ENCODE measurements at places on chromosomes 13 and 19. TPM values are rescaled to one million over a fixed set of nuclear protein-coding genes. Genes with fewer than 3 reads are reported as not detected.

GRCh38 chr19:48308631-48309586, 16.4 kb upstream of the EMP3 start:
- DNase-seq: no peak

- DNase-seq: no peak
These were observed 74.4 kb upstream of the FARP1 start for GRCh38 chr13:98068521-98068920.

DNA sequence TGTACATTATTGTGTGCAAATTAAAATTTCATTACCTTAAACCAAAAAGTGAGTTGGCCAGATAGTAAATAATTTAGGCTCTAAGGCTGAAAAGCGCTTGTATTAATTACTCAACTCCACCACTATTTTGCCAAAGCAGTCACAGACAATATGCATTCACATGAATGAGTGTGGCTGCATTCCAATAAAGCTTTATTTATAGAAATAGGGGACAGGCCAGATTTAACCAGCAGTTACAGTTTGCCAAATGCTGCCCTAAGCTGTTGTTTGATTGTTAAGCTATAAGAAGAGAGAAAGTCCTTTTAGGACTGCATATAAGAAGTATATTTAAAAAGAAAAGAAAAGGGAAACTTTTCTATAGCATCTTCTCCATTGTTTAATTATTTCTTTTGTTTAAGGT, 342.6 kb downstream of the ITGBL1 start:
- no peak for DNase-seq

DNA sequence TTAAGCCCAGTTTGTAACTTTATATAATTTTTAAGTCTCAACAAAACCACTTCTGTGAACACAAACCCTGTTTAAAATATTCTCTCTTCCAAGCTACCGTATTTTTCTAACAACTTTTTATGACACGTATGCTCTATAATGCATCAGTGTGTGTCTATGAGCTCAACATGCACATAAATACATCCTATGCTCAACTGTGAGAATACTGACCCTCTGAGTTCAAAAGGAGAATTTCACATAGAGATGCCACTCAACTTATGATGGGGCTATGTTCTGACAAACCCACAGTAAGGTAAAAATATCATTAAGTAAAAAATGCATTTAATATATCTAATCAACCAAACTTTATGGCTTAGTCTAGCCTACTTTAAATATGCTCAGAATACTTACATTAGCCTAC, 1139.7 kb upstream of the SPRY2 start:
- DNase-seq: no peak

DNA sequence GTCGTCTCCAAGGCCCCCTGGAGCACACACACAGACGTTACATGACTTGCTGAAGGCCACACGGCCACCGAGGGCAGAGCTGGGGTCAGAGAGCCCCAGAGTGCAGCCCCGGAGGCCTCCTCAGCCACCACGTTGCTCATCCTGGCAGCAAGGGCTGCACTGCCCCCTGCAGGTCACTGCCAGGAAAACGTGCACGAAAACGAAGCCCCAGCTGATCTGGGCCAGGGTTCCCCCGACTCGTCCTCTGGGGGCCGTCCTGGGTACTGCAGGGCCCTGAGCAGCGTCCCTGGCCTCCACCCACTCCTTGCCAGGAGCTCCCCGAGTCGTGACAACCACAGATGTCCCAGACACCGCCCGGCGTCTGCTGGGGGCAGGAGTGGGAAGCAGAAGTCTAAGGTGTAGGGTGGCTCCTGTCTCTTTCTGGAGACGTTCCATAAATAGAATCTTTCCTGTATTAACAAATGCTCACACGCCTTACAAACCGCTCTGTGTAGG, 3.4 kb downstream of the TPGS1 start:
- peak; percentile 80 for DNase-seq

Gene EEF1AKMT1
- total RNA-seq: not detected

Gene NBEA
- 14.9 TPM for total RNA-seq

Gene SMIM17
- 2.1 TPM for total RNA-seq

DNA sequence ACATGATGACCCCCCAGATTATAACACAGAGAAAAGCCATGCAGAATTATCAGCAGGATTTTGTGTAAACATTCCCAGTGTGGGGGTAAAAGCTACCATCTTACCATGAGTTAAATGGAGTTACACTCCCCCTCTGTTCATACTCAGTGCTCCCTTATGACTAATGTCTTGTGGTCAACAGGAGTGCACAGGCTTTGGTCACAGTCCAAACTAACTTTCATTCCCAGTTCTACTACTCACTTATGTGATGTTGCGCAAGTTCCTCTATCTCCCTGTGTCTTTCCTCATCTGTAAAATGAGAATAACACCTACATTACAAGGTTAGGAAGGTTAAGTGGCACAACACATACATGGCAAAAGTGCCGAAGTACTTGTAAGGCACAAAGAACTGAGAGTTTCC, 277.9 kb downstream of the RBM26 start:
- DNase-seq: no peak

DNA sequence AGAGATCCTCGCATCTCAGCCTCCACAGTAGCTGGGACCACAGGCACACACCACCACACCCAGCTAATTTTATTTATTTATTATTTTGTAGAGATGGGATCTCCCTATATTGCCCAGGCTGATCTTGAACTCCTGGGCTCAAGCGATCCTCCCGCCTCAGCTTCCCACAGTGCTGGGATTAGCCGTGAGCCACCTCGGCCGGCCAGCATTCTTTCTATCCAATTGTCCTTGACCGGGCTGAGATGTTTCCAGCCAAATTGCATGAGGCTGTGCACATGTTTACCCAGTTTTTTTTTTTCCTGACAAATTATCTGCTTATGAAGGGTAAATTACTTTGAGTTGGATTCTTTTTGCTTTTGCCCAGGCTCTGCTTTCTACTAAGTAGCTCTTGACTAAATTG, 28.2 kb downstream of the UNC13A start:
- no peak for DNase-seq

- no peak for DNase-seq
These were observed 59.4 kb downstream of the ZAR1L start for GRCh38 chr13:32255724-32256109.

GRCh38 chr13:44117351-44117750, 237.6 kb downstream of the LACC1 start:
- DNase-seq: no peak

Gene DOCK6
- total RNA-seq: 194 TPM

- no peak for DNase-seq
These were observed 661.0 kb upstream of the SPRY2 start for GRCh38 chr13:81001828-81002385.

DNA sequence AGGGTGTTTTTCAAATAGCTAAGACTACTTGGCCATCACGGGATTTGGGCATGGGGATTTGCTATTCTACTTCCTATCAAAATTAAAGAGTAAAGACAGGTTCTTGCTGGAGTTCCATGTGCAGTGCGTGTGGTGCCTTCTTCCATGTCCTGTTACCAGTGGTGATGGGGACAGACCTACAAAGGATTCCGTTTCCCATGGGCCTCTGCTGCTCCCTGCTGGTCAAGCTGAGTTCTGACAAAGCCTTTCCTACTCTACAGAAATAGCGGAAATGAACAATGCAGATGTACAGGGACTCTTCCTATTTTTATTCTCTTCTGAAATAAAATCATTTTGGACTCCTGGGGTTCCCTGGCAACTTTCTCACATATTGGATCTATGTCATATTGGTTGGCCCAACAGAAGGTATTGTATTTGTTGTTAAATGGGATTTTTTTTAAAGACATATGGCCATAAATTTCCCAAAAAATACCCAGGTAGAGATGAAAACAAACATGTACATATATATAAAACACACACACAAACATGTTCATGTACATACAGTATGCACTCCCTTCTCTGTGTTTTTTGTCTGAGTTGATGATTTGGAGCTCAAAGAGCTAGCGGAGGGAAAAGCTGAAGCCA, 90.5 kb upstream of the SLC15A1 start:
- DNase-seq: peak; percentile 83

DNA sequence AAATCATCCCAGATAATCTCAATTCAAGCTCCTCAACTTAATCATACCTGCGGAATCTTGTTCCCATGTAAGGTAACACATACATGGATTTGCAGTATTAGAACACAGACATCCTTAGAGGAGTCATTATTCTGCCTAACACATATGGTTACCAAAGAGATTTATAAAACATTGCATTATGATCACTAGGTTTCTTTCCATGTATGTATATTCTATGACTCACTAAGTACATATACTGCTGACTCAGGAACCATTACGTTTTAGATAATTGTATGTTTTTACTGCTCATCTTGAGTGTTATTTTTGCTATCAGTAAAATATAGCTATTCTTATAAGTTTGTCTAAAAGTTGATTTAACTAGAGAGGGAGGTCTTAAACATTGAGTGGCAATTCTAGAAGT, 182.9 kb downstream of the SLITRK6 start:
- no peak for DNase-seq

Gene RAB3A
- 6.1 TPM for total RNA-seq

GRCh38 chr19:47430041-47430802, 10.9 kb upstream of the MEIS3 start:
- DNase-seq: no peak

- no peak for DNase-seq
These were observed at the start of gene PRSS57 for GRCh38 chr19:695352-695949. Gene PRSS57, minus strand, starts transcription at chr19:695452. Its CDS starts 22 bp downstream, at chr19:695430.

Gene ZNF490
- 4.1 TPM for total RNA-seq

- no peak for DNase-seq
These were observed 35.3 kb downstream of the BTBD2 start for GRCh38 chr19:1980091-1980808.

Gene KLK14
- not detected for total RNA-seq

DNA sequence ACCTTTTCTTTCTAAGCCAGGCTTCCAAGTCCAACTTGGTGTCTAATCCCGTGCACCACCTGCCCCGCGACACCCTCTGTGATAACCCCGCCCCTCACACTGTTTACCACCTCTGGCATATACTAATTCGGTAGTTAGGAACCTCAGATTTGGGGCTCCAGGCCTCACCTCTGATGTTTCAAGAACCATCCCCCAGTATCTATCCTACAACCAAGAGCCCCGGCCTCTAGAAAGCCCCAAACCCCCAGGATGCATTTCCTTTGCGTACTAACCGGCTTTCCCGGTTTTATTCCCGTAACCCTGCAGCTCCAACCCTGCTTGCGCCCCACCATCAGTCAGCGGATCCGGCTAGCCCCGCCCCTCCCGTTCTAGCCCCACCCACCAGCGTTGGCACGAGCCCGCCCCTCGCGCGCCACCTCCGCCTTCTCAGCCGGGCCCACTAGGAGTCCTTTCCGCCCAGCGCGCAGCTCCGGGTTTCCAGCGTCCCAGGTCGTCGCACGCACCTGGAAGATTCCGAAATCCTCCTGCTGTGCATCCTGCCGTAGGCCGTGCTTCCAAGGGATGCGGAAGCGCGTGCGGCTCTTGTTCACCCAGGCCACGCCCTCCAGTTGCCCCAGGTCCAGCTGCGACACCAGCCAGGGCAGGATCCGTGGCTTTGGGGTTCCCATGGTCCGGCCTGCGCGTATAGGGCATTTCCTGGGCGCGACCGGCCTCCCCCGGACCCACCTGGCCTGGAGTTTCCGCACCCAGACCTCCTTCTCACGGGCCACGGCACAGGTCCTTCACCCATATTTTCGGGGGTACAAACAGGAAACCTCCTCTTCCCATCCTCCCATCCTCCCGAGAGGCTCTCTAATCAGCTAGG, 1.3 kb downstream of the IRF3 start:
- peak; percentile 97 for DNase-seq

GRCh38 chr13:110297011-110297410, 9.9 kb downstream of the COL4A1 start:
- no peak for DNase-seq

Gene KIR2DL3
- not detected for total RNA-seq

Gene ERICH6B
- not detected for total RNA-seq

DNA sequence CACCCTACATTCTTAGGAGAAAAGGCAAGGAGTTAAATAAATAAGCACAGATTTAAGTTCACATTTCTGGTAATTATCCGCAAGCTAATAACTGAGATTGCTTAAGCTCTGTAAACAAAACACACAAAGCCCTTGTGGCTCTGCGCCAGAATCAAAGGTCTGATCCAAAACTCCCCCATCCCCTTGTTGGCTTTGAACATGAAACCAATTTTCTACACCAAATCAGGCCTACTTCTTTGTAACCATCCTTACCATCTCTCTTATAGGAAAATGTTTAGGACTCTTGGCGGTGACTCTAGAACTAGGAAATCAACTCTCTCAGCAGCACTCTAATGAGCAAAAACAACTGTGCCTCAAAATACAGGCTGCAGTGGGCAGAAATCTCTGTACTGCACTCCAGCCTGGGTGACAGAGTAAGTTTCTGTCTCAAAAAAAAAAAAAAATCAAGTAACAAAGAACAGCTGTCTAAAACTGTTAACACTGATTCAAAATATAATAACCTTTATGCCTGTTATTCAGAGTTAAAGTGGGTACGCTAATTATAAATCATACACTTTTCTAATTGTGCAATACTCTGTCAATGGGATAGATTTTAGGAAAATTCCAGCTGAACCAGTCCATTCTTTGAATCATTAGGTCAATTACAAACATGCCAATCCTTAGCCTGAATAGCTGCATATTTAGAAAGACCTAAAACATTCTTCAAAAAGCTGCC, 25.8 kb downstream of the ABCC4 start:
- no peak for DNase-seq

DNA sequence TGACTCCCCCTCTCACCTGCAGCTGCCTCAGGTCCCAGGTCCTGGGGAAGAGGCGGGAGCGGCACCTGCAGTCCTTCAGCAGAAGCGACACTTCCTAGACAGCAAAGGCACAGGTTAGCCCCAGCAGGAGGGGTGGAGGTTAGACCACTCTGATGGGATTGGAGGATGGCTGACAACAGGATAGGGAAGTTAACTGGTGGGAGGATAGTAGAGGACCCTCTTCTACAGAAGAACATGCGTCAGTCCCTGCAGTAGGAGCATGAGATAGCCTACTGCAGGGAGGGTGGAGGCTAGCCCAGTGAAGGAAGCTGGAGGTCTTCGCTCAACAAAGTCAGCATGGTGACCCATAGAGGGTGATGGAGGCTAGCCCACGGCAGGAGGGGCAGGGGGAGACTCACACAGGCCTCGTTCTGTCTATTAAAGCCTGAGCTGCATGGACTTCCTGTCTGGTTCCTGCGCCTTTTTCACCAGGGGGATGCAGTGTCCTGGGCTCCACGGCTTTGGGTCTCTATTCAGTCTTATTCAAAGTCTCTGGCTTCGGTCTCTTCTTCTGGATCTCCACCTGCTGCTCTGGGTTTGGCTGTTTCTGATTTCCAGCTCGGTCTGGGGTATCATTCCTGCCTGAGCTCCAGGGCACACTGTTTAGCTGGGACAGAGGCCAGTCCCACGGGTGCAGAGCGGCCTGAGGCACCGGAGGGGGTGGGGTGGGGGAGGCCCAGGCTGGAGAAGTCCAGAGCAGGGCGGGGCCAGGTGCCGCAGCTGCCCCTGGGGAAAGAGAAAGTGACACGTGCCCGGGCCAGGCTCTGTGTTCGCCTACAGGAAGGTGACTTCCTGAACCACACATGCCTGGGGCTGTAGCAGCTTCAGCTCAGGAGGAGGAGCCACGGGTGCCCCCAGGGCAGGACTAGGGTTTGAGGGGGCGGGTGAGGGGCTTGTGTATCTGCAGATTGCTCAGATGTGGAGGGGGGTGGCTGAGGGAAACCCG, 7.3 kb downstream of the IFNL3 start:
- DNase-seq: peak; percentile 70

Gene ZNF763
- 7.6 TPM for total RNA-seq

- no peak for DNase-seq
These were observed 35.0 kb downstream of the ATP11A start for GRCh38 chr13:112724788-112725345.
